ENCODE measurements at places on chromosomes 2 and 18.
A peak's percentile ranks its signal among the peaks of the same experiment; 100 is the strongest.

DNA sequence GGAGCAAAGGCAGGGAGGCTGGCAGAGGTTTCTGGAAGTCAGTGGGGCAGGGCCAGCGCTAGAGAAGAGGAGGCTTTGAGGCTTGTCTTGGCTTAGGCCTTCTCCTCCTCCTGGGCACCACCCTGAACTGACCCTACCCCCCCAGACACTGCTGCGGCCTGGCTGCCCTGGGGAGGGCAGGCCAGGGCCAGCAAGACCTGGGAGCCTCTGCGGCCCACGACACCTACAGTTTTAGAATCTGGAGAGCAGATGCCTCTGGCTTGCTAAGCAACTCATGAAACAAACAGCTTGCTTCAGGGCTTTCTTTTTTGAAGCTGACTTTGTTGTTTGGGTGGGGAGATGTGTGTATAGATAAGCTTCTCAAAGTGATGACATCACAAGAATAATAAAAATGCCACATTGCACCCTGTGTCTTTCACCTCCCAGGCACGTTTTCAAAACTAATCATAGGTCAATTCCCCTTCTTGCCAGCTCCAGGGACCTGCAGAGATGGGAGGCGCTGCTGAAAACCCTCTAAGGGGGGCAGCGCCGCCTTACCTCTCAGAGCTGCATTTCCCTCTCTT lies 46.2 kb upstream of the SMAD7 start:
- DNase-seq: no peak

DNA sequence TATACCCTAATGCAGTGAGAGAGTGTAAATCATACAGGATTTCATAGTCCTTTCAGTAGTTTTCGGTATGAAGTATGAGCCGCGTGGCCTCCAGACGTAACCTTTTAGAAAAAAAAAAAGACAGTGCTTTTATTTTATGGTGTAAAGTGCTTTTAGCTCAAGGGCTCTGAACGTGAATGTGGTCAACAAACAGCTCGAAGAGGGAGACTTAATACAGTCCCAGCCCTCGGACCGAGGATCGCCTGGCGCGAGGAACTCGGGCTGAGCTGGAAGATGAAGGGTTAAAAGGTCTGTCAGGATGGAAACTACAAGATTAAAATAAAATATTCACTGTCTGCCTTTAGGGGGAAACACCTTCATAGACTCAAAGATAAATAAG lies 4.0 kb upstream of the BCL11A start:
- DNase-seq: no peak

DNA sequence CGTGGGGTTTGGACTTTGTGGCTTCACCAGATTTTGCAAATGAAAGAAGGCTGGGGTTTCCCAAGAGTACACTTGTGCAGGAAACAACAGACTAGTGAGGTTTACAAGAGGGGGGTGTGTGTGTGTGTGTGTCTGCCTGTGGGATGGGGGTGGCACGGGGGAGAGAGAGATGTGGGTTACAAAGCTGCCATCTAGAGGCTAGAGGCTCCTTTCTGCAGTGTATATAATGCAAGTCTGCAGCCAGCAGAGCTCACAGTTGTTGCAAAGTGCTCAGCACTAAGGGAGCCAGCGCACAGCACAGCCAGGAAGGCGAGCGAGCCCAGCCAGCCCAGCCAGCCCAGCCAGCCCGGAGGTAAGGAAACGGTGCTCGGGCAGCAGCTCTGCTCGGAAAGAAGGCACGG lies at the start of gene ACKR3:
Gene ACKR3 (plus strand): TSS at position 253 of the 401 bp plus-strand sequence. CDS start 10,641 bp downstream, outside the sequence.
- DNase-seq: peak; percentile 86

DNA sequence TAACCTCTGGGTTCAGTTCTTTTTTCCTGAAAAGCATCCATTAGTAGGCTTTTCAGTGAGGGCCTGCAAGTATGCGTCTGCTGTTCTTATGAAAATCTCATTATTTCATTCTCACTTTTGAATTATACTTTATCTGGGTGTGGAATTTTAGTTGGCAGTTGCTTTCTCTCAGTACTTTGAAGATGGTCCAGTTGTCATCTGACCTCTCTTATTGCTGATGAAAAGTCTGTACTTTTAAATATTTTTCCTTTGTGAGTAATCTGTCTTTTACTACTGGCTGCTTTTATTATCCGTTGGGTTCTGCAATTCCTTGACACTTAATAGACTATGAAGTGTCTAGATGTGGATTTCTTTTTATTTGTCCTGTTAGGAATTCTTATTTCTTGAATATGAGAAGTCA lies 307.8 kb downstream of the CYP26B1 start:
- no peak for DNase-seq

- DNase-seq: no peak
These were observed 59.0 kb upstream of the LDLRAD4 start for GRCh38 chr18:13159579-13159978.

GRCh38 chr18:34809451-34810072 lies 99.5 kb downstream of the DTNA start:
- DNase-seq: no peak

DNA sequence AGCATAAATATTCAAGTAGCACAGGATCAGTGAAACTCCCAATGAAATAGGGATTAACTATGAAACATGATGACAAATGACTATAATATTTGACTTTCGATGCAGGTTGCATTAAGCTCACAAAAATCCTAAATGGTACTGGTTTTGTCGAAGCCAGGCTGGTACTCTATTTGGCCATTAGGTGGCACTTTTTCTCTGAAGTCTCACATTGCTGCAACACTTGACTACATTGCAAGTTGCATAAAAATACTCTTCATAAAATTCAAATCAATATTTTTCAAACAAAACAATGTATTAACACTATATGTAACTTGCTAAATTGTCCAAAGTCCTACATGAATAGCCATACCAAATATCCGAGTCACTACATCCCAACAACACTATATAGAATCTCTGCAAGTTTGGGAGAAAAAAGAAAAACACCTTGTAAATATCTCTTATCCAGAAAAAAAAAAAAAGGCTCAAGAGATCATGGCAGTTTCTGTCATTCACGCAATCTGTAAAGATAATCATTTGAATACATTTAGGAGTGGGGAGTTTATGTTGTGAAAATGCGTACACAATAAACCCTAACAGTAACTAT lies 9.5 kb downstream of the RTTN start:
- no peak for DNase-seq

DNA sequence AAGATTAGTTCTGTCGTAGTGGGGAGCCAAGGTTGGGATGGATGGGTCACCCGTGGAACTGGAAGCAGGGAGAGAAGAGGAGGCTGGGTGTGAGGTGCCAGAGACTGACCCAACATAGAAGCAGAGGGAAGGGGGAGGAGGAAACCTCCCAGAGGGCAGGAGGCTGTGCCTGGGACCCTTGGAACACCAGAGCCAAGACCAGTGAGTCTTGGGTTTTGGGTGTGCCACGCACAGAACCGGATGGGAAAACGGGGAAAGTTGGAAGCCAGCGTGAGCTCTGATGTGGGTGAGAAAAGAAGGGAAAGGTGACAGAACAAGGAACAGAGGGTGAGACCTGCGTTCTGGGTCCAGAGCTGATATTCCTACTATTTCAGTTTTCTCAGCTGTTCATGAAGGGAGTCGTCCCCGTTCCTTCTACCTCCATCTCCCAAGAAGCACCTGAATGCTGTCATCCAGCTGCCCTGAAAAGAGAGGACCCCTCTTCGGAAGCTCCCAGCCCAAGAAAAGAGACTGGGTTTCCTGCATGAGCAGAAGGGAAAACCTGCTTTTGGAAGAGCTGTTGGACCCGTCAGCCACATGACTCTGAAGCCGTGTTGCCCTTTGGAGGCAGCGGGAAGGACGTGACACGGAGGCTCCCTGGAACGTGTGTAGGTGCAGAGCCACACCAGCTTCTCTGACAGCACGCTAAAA lies 250.1 kb downstream of the NDUFA10 start:
- DNase-seq: no peak

GRCh38 chr2:147519178-147519577 lies 325.7 kb upstream of the ACVR2A start:
- no peak for DNase-seq
